Effector memory CD8-positive, alpha-beta T cell (primary cell): ENCODE measurements at places on chromosomes 13 and 19.

DNA sequence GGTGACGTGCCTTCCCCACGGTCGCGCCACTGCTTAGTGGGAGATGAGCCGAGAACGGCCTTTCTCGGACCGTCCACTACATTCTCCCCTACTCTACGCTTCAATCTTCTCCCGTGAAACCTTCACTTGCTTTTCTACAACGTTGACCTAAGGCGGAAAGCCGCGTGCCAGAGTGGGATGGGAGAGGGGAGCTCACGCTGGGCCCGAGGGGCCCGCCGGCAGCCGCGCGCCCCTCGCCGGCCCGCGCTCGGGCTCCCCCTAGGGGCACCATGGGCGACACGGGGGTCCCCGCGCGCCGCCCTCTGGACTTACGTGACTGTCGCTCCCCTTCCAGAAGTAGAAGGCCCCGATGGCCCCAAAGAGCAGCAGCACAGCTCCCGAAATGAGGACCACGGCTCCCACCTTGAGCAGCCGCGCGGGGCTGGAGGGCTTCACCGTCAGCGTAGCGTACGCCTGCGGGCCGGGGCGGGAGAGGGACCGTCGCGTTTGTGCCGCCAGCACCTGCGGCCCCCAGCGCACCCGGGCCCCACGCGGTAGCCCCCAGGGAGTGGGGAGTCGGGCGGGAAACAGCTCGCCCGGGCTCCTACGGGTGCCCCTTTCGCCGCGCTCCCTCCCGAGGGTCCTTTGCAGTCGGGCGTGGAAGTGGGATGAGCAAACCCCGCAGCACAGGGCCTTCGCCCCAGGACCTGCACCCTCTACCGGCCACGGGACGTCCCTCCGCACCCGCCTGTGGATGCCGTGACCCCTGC lies 727 bp downstream of the CNMD start:
- DNase-seq, result no peak

GRCh38 chr13:20272588-20273171 lies 40.6 kb upstream of the GJB6 start:
- no peak for DNase-seq

DNA sequence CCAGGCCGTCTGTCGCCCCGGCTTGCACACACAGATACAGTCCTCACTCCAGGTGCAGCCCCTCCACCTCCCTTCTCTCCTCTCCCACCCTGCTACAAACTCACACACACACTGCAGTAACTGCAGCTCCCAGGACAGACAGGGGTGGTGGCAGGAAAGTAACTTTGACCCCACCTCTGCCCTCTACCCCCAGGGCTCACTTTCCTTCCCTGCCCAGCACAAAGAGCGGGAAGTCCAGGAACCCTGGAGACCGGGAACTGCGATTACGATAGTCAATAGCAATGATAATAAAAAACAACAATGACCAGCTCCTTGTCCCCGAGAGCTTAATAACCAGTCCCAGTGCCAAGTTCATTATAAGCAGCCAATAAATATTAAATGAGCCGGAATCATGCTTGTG lies at the start of gene CEACAM20:
CEACAM20 (minus strand) TSS at position 140 of the 400 bp plus-strand sequence. CDS start 166 bp downstream, outside the sequence.
- no peak for DNase-seq

DNA sequence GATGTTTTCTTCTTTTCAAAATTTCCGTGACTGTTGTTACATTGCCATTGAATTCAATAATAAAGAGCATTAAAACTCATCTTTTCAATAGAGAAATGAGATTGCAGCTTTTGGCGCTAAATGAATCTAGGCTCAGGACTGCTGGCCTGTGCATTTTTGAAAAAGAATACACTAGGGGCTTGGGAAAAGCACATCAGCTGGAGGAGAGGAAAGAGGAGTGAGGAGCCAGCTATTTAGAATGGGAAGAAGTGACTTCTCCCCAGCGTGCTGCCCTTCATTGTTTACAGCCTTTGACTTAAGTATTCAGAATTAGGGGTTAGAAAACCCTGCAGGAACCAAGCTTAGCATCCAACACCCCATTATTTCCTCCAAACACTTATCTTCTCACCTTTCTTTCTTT lies 43.3 kb downstream of the TNFSF11 start:
- no peak for DNase-seq

GRCh38 chr19:18193388-18194180 lies 566 bp downstream of the MPV17L2 start:
- DNase-seq, result no peak

DNA sequence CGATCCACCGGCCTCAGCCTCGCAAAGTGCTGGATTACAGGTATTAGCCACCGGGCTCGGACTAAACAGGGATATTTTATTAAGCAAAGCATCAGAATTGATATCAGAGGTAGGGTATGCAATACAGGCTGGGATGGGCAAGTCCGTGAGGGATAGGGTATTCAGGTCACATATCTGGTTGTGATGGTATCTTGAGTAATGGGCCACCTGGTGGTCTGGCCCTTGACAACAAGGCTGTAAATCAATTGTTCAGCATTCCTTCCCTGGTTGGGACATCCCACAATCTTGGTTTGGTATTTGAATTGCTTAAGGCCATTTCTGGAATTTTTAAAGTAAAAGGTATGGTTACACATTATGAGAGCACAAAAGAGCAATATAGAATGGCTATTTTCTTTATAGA lies 1588.0 kb downstream of the SLITRK1 start:
- no peak for DNase-seq

DNA sequence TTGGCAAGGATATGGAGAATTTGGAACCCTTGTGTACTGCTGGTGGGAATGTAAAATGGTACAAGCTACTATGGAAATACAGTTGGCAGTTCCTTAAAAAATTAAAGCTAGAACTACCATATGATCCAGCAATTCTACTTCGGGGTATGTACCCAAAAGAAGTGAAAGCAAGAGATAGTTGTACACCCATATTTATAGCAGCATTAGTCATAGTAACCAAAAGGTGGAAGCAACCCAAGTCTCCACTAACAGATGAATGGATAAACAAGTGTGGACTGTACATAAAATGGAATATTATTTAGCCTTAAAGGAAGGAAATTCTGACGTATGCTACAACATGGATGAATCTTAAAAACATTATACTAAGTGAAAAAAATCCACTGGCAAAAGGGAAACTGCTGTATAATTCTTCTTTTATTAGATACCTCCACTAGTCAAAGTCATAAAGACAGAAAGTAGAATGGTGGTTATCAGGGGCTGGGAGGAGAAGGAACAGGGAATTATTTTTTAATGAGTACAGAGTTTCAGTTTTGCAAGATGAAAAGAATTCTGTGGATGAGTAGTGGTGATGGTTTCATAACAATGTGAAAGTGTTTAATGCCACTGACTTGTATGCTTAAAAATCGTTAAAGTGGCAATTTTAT lies 141.6 kb downstream of the RXFP2 start:
- DNase-seq, result no peak
